ENCODE measurements at places on chromosomes 5 and 9.

DNA sequence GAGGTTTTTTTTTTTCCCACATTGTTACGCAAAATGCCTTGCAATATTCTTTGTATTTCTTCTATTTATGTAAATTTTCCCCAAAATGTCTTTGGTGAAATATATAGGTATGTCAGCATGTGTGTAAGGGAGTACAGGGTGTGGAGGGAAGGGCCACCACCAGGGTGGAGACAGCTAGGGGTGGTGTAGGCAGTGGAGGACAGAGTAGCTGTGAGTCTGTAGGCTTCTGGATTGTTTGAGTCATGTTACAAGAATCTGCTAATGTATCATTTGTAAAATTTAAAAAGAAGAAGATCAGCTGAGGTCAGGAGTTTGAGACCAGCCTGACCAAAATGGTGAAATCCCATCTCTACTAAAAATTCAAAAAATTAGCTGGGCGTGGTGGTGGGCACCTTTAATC is 175.5 kb downstream of the NXNL2 start:
- DNase-seq: no peak

DNA sequence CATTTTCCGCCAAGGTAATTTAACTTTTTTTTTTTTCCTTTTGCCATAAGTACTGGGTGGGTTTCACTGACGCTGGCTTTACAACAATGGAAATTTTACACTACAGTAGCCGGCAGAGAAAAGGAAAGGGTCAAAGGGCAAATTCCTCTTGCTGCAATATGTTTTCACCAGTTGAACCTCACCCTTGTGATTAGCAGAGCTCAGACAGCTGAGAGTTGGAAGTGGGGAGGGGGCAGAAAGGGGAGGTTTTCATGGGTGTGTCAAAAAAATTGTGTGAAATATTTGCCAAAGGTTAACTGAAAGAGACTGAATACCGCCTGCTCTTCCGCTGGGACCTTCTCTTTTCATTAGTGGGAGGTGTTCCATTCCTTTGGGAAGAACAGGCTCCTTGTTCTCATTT is 296.9 kb downstream of the ADAMTS6 start:
- no peak for DNase-seq

DNA sequence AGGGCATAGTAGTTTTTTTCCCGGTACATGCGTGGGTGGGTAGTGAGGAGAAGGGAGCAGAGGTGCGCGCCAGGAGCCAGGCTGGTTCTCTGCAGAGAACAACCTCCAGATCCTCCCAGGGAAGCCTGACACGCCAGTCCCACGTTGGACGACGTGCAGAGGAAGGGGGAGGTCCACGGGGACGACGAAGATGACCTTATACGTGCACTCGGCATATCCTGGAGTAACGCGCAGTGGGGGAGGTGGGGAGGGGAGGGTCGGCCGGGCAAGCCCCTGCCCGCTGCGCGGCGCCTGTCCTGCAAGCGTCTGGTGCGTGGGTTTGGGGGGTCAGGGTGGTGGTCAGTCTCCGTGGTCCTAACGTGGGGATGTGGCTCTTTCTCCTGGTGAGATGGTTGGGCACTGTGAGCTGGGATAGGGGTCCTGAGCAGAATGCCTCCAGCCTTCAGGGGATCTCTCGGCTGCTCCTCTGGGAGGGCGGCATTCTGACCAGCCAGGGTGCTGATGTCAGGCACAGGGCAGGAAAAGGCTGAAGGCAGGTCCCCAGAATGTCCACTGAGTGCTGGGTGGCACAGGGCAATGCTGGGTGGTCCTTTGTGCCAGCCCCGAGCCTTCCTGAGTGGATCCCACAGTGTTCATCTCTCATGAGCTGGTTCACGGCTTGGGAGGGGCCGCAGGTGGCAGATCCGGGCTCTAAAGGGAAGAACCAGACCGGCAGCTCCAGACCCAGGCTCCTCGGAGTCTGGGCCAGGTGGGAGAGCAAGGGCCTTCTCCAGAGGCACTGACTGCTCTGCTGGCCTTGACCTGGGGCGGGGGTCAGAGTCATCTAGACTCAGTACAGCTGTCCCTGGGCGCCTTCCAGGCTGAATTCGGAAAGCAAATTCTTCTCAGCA is 10.5 kb upstream of the SCGB3A1 start:
- no peak for DNase-seq

GRCh38 chr9:13962006-13962405 is 351.9 kb downstream of the NFIB start:
- DNase-seq: no peak

GRCh38 chr9:20670395-20670794 is 13.7 kb upstream of the FOCAD start:
- no peak for DNase-seq

DNA sequence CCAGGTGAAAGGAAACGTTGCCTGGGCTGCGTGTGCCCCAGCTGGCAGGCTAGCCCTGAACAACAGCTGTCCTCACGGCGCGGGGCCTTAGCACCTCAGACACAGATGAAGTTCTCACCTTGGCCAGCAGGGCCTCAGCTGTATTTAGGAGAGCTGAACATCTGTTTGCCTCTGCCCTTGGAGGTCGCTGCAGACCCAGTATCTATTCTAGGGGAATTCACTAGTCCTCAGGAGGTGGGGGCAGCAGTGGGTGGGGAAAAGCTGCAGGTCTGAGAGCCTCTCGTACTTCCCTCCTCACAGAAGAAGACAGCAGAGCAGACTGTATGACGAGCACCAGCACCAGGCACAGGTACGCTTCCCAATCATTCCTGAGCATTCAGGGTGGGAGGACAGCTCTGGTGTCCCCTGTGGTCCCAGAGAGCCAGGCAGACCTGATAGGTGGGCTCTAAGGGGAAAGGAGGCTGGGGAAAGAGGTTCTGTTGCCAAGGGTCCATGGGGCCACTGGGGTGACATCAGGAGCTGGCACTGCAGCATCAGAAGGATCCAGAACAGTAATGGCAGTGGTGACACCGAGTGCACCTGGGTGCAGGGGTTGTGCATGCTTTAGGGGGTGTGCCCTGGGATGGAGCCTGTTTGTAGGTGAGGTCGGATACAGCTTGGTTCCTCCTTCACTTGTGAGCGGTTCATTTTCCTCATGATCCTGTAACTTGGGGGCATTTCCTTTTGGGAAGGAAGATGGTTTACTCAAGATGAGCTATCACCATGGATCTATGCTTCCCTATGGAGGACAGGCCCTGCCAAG is 13.8 kb downstream of the CD74 start:
- no peak for DNase-seq

GRCh38 chr5:101976933-101977332 is 319.2 kb downstream of the SLCO4C1 start:
- no peak for DNase-seq

GRCh38 chr5:149800633-149801032 is 70.5 kb downstream of the PPARGC1B start:
- DNase-seq: no peak

- DNase-seq: peak; percentile 50
Measured at GRCh38 chr9:131709771-131710431, 30.0 kb downstream of the RAPGEF1 start.

GRCh38 chr9:136463578-136463977 is 19.3 kb downstream of the SEC16A start:
- no peak for DNase-seq
